ENCODE measurements at places on chromosomes 7 and 10. TPM values are rescaled to one million over a fixed set of nuclear protein-coding genes. Genes with fewer than 3 reads are reported as not detected.

- H3K27me3 ChIP-seq = no peaks in the 10 kb centered on the region
- no peak overlapping the region for H3K27ac ChIP-seq
- H3K36me3 ChIP-seq = no peaks in the 10 kb centered on the region
- no peak overlapping the region for H3K4me3 ChIP-seq
Observed at GRCh38 chr7:18958627-18959026, 158.8 kb downstream of the TWIST1 start.

DNA sequence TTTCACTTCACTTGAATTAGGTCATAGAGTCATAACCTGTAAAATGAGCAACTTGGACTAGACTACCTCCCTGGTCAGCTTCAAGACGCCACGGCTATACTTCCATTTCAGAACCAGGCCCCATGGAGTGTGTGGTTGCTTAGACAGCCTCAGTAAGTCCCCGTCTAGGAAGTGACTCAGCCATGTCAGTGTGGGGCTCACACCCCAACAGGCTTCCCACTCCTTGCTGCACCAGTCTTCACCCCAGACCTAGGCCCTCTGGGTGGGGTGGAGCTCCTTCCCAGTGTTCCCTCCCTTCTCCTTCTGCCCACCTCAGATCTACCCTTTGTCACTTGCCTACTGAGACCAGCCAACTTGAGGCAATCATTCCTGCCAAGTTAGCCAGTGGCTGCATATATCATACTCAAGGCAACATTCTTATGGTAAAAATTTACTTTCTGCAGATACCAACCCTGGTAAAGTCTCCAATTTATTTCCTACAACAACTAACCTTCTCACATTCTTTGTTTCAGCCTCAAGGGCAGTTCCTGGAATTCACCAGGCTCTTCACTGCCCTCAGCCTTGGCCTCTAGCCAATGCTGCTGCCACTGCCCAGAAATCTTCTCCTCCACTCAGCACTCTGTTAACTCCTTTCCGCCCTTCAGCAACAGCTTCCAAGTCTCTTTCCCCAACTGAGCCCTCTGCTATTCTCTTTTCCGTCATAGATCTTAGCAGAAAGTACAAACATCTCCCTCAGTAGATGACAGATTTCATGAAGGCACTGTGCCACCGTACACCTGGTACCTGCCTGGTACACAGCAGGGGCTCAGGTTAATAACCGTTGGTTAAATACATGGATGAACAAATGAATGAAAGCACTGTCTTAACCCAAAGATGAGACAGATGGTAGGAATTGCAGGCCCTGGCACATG is 31.3 kb upstream of the ZNRF2 start:
- no peaks in the 10 kb centered on the region for H3K36me3 ChIP-seq
- no peaks in the 10 kb centered on the region for H3K27me3 ChIP-seq
- peak; percentile 72 for DNase-seq
- no peak overlapping the region for H3K4me3 ChIP-seq
- peak overlapping the region; percentile 74 for H3K27ac ChIP-seq

- H3K4me3 ChIP-seq = no peak overlapping the region
- no peaks in the 10 kb centered on the region for H3K4me1 ChIP-seq
- no peaks in the 10 kb centered on the region for H3K36me3 ChIP-seq
- H3K27me3 ChIP-seq = no peaks in the 10 kb centered on the region
- no peak overlapping the region for H3K27ac ChIP-seq
- DNase-seq = no peak
Observed at GRCh38 chr10:10658172-10658785, 359.4 kb upstream of the CELF2 start.

DNA sequence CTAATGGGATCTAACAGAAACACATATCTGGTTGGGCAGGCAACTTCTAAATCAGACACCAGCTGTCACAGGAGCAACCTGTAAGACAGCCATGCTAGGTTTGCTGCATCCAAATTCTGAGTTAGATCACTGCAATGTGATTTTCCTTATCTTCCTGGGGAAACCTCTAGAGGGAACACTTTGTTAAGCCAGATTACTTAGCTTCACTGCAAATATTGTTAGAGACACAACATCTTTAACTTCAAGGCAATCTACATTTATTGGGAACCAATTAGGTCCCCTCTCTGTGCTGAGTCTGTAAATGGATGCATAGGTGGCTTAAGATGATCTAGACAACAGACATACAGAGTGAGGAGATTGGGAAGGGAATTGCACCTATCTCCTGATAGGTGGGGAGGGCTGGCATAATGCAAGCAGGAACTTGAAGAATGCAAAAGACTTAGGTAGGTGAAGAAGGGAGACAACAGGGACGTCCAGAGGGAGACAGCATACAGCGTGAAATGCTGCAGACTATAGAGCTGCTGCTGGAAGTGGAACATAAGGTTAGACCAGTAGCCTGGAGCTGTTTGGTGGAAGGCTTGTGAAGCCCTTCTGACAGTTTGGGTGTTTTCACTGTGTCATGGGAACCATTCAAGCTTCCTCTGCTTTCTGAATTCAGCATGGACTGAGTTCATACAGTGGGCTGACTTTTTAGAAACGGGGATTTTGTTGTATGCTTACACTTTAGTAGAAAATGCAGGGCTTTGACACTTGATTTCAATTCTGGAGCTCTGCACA is 109.8 kb upstream of the ELMO1 start:
- H3K27me3 ChIP-seq = no peaks in the 10 kb centered on the region
- H3K4me1 ChIP-seq = no peaks in the 10 kb centered on the region
- DNase-seq = no peak
- H3K4me3 ChIP-seq = no peak overlapping the region
- H3K36me3 ChIP-seq = no peaks in the 10 kb centered on the region

- no peaks in the 10 kb centered on the region for H3K36me3 ChIP-seq
- H3K27ac ChIP-seq = no peak overlapping the region
- no peaks in the 10 kb centered on the region for H3K4me1 ChIP-seq
Observed at GRCh38 chr7:80324032-80324431, 187.8 kb downstream of the GNAT3 start.

The POLR2J2 gene
- 4.1 TPM for total RNA-seq

GRCh38 chr10:124138195-124138882 is 44.9 kb upstream of the CHST15 start:
- no peaks in the 10 kb centered on the region for H3K4me1 ChIP-seq
- no peak overlapping the region for H3K4me3 ChIP-seq
- H3K36me3 ChIP-seq = no peaks in the 10 kb centered on the region

The GBX1 gene
- total RNA-seq = not detected

DNA sequence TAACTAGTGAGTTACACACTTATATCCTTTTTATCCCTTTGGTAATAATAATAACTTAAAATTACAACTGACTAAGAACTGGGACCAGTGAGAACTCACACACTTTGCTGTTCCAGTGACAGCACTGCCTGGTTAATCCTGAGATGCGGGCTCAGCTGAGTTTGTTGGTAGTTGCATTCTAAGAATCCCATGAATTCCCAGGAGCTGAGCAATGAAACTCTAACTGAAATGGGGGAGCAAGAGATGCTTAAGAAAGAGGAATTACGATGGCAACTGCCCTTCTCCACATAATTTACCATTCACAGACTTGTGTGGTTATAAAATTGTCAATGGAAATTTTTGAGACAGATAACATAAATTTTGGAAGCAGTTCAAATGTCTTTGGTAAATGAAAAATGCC is 659.4 kb downstream of the MAGI2 start:
- no peaks in the 10 kb centered on the region for H3K36me3 ChIP-seq
- H3K4me1 ChIP-seq = no peaks in the 10 kb centered on the region
- no peaks in the 10 kb centered on the region for H3K27me3 ChIP-seq
- no peak for DNase-seq
- no peak overlapping the region for H3K4me3 ChIP-seq
- H3K27ac ChIP-seq = no peak overlapping the region

GRCh38 chr7:75915416-75916156 is 631 bp downstream of the POR start:
- DNase-seq = no peak
- no peaks in the 10 kb centered on the region for H3K27me3 ChIP-seq
- H3K4me1 ChIP-seq = no peaks in the 10 kb centered on the region
- no peaks in the 10 kb centered on the region for H3K36me3 ChIP-seq

- peaks cover 11% of the 10 kb centered on the region for H3K4me1 ChIP-seq
- no peaks in the 10 kb centered on the region for H3K36me3 ChIP-seq
- no peaks in the 10 kb centered on the region for H3K27me3 ChIP-seq
- no peak overlapping the region for H3K4me3 ChIP-seq
Observed at GRCh38 chr7:24827589-24827988, 70.3 kb upstream of the GSDME start.

GRCh38 chr7:87712571-87712970 is 84.4 kb downstream of the RUNDC3B start:
- H3K36me3 ChIP-seq = no peaks in the 10 kb centered on the region
- H3K4me1 ChIP-seq = no peaks in the 10 kb centered on the region
- no peak overlapping the region for H3K27ac ChIP-seq
- no peak for DNase-seq
- no peaks in the 10 kb centered on the region for H3K27me3 ChIP-seq

GRCh38 chr10:88742448-88742847 is 17.4 kb upstream of the LIPN start:
- no peaks in the 10 kb centered on the region for H3K36me3 ChIP-seq
- no peaks in the 10 kb centered on the region for H3K4me1 ChIP-seq
- no peaks in the 10 kb centered on the region for H3K27me3 ChIP-seq
- no peak for DNase-seq
- H3K27ac ChIP-seq = no peak overlapping the region
- no peak overlapping the region for H3K4me3 ChIP-seq

GRCh38 chr10:126204320-126204719 is 184.0 kb downstream of the ADAM12 start:
- no peaks in the 10 kb centered on the region for H3K27me3 ChIP-seq
- H3K36me3 ChIP-seq = no peaks in the 10 kb centered on the region
- no peak overlapping the region for H3K4me3 ChIP-seq
- H3K27ac ChIP-seq = no peak overlapping the region
- no peaks in the 10 kb centered on the region for H3K4me1 ChIP-seq

The LAMB1 gene
- 96.4 TPM for total RNA-seq

The KLLN gene
- 0.16 TPM for total RNA-seq

- H3K27me3 ChIP-seq = no peaks in the 10 kb centered on the region
- no peak overlapping the region for H3K4me3 ChIP-seq
- peaks cover 64% of the 10 kb centered on the region for H3K36me3 ChIP-seq
- H3K4me1 ChIP-seq = no peaks in the 10 kb centered on the region
- no peak overlapping the region for H3K27ac ChIP-seq
- no peak for DNase-seq
Observed at GRCh38 chr7:87171282-87171934, 19.2 kb downstream of the DMTF1 start.

GRCh38 chr10:131743190-131744151 is 157.3 kb upstream of the PPP2R2D start:
- H3K27ac ChIP-seq = no peak overlapping the region
- H3K4me3 ChIP-seq = no peak overlapping the region
- H3K27me3 ChIP-seq = no peaks in the 10 kb centered on the region
- DNase-seq = no peak
- H3K36me3 ChIP-seq = no peaks in the 10 kb centered on the region
- H3K4me1 ChIP-seq = no peaks in the 10 kb centered on the region

The AMPH gene
- 1.9 TPM for total RNA-seq

GRCh38 chr10:6203331-6204062 is 765 bp downstream of the PFKFB3 start:
- H3K4me1 ChIP-seq = peaks cover 25% of the 10 kb centered on the region
- H3K4me3 ChIP-seq = peak overlapping the region; percentile 64
- no peaks in the 10 kb centered on the region for H3K27me3 ChIP-seq
- DNase-seq = peak; percentile 85

DNA sequence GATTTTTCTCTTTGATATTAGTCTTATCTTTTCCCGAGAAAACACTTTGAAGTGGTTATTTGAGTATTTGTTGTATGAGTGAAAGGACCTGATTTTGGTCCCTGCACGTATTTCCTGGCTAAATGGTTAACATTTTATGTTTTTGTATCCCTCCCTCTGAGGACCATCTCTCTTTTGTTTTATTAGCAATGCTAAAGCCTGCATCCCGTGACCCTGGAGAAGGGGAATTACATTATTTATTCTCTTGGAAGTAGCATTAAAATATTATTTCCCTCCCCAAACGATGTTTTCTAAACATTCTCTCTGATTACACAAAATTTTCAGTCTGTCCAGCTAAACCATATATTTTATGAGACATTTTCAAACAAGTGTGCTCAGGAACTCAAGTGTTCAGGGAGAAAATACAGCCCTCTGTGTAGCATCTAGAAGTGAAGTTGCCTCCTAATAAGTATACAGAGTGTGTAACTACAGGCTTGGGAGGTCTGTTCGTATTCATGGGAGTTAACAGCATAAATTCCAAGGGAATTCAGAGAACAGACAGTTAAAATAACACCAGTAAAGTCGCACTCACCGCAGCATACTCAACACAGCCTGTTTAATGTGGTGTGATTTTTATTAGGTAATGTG is 163.8 kb upstream of the NPVF start:
- no peak for DNase-seq
- no peak overlapping the region for H3K27ac ChIP-seq
- H3K36me3 ChIP-seq = no peaks in the 10 kb centered on the region

The MTPN gene
- 26.5 TPM for total RNA-seq

DNA sequence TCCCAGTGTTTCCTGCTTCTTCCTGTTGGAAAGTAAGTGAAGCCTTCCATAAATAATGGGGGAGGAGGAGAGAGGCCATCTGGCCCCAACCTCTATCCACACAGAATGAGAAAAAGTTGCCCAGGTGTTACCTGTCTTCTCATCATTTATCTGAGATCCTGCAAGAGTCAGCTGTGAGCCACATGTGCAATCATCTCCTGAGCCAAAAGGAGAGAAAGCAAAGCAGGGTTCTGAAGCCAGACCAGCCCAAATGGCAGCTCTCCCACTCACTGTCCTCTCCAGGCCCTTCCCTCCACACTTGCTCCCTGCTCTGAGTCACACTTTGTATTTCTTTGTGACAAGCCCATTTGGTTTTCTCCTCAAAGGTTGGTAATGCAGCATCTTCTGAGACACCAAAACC is 65.9 kb downstream of the FAM204A start:
- H3K4me3 ChIP-seq = no peak overlapping the region
- no peak overlapping the region for H3K27ac ChIP-seq
- no peaks in the 10 kb centered on the region for H3K27me3 ChIP-seq
- H3K36me3 ChIP-seq = no peaks in the 10 kb centered on the region
- H3K4me1 ChIP-seq = peaks cover 3% of the 10 kb centered on the region

GRCh38 chr7:47565640-47566250 is 16.2 kb downstream of the TNS3 start:
- no peak for DNase-seq
- H3K4me3 ChIP-seq = no peak overlapping the region
- no peaks in the 10 kb centered on the region for H3K36me3 ChIP-seq
- H3K4me1 ChIP-seq = peaks cover 34% of the 10 kb centered on the region
- H3K27me3 ChIP-seq = no peaks in the 10 kb centered on the region
- no peak overlapping the region for H3K27ac ChIP-seq

GRCh38 chr7:28413011-28413410 is 693 bp downstream of the CREB5 start:
- no peak overlapping the region for H3K4me3 ChIP-seq
- no peak for DNase-seq
- no peak overlapping the region for H3K27ac ChIP-seq
- H3K36me3 ChIP-seq = no peaks in the 10 kb centered on the region
- no peaks in the 10 kb centered on the region for H3K27me3 ChIP-seq

- H3K27ac ChIP-seq = no peak overlapping the region
- no peaks in the 10 kb centered on the region for H3K4me1 ChIP-seq
- DNase-seq = no peak
- no peaks in the 10 kb centered on the region for H3K36me3 ChIP-seq
- H3K4me3 ChIP-seq = no peak overlapping the region
Observed at GRCh38 chr10:33819206-33819605, 484.7 kb upstream of the NRP1 start.

Data from pancreas (tissue), 10 donors.